ENCODE measurements at places on chromosomes 7 and 10.

DNA sequence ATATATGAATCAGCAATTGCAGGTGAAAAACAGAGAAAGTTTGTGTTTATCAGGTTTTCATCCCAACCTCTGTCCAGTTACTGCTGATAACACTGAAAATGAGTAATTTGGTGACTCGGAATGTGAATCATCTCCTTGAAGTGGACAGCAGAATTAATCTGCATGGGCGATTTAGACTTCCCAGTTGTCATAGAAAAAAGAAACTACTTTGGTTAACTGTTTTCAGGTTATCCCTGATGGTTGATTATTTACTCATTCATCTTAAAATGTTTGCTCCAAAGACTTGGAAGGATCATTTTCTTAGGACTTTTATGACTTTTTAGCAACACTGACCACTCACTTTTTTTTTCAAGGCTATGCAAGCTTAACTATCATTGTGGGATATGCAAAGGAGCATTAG, 504.1 kb upstream of the ANKRD30A start:
- no peak for DNase-seq

DNA sequence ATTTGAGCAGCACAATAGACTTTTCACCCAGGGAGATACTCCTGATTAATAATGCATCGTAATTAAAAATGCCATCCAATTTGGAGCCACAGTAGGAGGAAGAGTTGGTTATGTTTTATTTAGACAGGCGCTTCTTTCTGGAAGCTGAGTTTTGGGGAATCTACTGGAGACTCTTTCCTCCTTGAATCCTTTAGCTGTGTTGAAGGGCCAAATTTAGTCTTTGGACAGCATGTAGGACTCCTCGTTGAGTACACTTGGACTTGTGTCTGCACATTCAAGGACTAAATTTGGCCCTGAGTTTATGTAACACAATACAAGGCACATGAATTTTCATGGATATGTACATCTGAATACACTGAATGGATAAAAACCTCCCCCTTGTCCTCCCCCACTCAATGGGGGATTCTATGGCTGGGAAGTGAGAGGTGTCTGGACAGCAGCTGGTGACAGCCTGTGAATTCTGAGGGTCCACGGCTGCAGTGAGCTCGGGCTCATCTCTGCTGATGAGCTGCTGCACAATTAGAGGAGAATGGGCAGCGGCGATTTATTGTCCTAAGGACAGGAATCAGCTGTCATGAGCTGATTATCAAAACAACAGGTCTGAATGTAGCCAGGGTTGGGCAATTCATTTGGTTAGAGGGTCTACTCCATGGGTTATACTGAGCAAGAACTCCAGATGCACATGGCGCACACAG, 95.2 kb downstream of the PRTFDC1 start:
- DNase-seq, result no peak

- DNase-seq, result no peak
Observed at GRCh38 chr10:113631684-113632367, 32.0 kb downstream of the NRAP start.

DNA sequence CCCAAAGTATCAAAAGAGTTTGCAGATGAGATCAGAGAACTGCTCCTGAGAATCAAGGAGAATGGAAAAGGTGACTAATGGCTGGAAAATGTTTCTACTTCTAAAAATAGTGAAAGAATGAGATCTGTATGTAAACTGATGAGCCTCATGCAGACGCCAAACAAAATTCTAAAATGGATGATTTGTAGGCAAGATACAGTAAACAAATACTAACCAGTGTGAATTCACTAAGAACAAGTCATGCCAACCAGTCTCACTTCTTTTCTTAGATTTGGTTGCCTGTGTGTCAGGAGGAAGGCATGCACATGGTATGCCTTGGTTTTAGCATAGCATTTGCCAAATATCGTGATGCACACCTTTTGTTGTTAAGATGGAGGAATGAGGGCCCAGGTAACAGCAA, 94.9 kb upstream of the PIK3CG start:
- no peak for DNase-seq

- DNase-seq, result no peak
Observed at GRCh38 chr10:71134732-71135211, 77.6 kb upstream of the UNC5B start.

DNA sequence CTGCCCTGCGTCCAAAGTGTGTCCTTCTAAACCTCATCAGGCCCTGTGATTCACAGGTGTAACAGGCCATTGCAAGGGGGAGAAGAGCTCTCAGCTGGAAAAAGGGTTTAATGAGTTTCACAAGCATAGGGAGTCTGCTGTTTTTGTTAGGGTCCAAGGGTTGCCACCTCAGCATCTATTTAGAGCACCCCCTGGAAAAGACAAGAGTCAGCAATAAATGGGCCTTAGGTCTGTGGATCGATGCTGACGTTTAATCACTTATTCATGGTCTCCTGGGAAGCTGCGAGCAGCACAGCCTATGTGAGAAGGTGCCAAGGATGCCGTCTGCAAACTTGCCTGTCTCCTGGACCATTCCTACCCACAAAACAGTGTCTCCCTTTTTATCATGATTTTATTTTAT, 78.4 kb upstream of the BAIAP2L1 start:
- no peak for DNase-seq

GRCh38 chr7:26538689-26539088, 247.0 kb downstream of the SNX10 start:
- DNase-seq, result no peak

GRCh38 chr7:34497153-34497777, 160.8 kb upstream of the NPSR1 start:
- no peak for DNase-seq

DNA sequence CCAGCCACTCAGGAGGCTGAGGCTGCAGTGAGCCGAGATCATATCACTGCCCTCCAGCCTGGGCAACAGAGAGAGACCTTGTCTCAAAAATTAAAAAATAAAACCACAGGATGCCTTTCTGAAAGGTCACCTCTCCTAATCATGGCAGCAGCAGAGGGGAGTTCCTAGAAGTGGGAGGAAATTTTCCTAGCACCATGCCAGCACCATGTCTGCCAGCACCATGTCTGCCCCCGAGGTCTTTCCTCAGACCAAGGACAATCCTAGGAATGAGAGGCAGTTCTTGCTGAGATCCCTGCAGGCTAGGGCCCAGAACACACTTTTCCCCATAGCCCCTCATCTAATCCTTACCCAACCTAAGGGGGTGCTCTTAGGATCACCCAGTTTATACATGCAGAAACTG, 22.3 kb upstream of the INMT start:
- no peak for DNase-seq

DNA sequence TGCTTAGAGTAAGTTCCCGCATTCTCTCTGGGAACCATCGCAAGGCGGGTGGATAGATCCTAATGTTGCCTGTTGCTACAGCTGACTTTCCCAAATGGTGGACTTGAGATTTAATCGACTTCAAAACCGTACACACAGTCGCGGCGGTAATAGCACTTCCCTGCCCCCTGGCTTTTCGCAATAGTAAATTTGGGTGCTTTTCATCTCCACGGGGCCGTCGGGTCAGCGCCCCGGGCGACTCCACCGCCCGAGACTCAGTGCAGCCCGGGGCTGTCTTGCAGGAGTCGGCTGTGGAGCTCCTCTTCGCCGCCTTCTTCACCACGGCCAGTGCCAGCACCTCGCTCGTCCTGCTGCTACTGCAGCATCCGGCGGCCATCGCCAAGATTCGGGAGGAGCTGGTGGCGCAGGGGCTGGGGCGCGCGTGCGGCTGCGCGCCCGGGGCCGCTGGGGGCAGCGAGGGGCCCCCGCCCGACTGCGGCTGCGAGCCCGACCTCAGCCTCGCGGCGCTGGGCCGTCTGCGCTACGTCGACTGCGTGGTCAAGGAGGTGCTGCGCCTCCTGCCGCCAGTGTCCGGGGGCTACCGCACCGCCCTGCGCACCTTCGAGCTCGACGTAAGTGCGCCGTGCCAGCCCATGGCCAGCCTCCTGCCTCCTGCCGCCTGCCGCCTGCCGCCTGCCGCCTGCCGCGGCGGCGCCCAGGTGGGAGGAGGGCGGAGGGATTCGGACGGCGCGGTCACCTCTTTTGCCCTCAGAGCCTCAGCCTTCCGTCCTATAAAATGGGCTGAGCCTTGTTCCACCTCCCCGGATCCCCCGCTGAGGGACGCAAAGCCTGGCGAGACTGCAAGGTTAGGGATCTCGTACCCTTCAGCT, 5.3 kb downstream of the CYP26C1 start:
- no peak for DNase-seq

DNA sequence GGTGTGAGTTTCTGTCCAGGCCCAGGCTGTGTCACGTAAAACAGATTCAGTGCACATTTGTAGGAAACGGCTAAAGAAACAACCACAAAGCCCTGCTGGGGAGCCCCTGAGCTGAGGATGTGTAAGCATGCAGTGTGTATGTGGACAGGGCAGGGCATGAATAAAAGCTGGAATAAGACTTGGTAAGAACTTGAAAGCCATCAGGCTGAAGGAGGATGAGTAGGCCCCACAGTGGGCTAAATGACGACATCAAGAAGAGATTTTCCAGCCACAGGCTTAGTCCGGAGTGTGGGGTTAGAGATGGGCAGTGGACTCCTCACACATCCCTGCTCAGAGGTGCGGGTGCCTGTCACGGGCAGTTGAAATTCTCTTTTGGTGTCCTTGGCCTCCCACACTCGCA, 270.7 kb upstream of the BMPER start:
- no peak for DNase-seq

DNA sequence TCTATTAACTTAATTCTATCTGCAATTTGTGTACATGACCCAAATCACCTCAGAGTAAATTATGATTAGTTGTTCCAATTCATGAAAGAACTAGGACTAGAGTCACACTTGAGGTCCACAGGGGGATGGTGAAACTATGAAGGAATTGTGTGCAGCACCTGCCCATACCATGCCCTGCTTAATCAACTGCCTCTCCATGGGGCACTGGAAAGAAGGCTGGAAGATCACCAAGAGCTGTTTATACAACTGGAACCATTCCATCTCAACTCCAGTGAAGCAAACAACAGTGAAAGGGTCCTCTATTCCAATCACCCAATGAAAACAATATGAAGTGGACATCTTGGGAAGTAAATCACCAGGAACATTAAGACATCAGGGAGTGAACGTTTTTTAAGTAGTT, 98.7 kb upstream of the SEMA3D start:
- no peak for DNase-seq

GRCh38 chr7:70005891-70006260, 407.6 kb downstream of the AUTS2 start:
- DNase-seq, result no peak

DNA sequence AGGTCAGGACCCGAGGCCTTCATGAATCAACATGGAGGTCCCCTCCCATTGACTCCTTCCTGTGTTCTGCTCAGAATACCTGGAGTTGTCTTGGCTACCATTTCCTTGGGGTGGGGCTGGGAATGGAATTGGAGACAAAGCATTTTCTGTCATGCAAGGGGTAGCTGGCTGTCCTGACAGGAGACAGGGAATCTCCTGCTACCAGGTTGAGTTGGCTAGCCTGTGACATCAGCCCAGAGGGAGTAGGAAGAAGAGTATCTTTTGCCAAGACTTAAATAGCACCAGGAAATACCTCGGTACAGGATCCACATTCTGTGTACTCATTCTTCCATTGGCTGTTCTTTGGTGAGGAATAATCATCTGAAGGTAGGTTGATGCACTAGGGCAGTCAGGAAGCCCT, 4.9 kb downstream of the ZDHHC16 start:
- no peak for DNase-seq

- no peak for DNase-seq
Observed at GRCh38 chr7:251446-252175, 38.4 kb upstream of the FOXL3 start.

GRCh38 chr7:154183482-154183881, 131.3 kb downstream of the DPP6 start:
- DNase-seq, result no peak

DNA sequence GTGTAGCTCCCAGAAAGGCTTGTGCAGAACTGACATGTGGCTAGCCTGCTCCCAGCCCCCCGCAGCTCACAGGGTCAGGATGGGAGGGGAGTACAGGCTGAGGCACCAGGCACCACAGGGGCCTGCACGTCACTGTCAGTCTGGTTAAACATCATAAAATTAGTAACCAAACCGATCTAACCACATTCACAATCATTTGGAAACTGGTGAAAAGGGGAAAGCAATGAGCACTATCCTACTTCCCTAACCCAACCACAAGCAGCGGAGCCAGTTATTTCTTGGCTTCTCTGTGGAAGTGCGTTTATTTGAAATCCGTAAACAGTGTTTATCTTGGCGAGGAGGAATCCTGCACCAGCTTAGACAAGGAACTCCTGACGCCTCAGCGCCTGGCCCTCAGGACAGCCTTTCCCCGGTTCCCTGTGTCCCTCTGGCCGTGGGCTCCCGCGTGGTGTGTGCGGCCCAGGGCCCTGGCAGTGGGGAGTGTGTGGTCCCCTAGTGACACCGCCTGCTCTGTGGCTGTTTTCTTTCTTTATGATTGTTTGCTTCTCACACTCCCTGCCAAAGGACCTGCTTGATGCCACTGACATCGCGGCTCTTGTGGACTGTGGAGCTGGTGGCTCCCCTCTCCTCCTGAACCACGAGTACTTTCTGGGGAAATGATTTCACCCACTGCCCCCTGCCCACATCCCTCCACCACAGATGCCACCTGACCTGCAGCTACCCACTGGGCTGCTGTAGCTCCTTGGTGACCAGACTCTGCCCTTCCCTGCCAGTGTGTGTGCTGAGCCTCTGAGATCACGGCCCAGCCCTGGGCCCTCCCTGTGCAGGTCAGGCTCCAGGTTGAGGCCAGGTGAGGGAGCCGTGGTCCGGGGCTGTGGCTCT, 38.0 kb downstream of the INPP5A start:
- peak; percentile 32 for DNase-seq

DNA sequence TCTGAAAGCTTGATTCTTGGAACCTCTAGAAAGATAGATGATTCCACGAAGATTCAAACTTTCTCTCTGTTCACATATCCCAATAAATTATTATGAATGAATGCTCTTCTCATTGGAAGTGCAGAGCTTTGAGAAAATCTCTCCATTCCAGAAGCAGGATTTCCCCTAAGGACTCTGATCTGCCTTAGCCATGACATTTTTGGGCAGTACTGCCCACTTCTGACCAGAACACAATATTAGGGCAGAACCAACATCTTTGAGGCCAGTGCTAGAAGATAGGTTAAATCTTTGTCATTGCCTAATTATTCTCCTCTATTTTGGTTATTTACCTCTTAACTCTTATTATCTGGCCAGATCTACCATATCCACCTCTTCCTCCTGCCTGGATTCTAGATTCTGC, 49.9 kb downstream of the ARMC3 start:
- DNase-seq, result no peak

- no peak for DNase-seq
Observed at GRCh38 chr7:110841840-110842545, 248.9 kb upstream of the LRRN3 start.

GRCh38 chr10:1153251-1153763, 97.1 kb downstream of the WDR37 start:
- DNase-seq, result no peak

- DNase-seq, result no peak
Observed at GRCh38 chr10:25072786-25073185, 56.4 kb downstream of the THNSL1 start.

GRCh38 chr7:24702755-24703154, 54.5 kb downstream of the GSDME start:
- no peak for DNase-seq

DNA sequence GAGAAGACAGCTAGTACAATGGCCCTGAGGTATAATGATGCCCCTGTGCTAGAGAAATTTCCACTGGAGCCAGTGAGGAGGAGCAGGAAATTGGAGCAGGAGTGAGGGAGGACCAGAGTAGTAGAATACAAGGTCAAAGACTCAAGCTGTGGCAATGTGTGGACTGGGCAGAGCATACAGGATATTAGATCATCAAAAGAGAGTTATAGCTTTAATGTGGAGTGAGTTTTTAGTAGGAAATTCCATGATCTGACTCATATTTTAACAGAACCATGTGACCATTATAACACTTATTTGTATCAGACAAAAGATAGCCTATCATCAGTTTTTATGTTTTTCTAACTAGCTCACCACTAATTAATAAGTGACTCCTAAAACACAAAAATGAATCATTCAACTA, 154.1 kb downstream of the DGKB start:
- DNase-seq, result no peak
